DND-41 (cell line): ENCODE measurements at places on chromosomes 12 and 14.
A peak's percentile ranks its signal among the peaks of the same experiment; 100 is the strongest.

DNA sequence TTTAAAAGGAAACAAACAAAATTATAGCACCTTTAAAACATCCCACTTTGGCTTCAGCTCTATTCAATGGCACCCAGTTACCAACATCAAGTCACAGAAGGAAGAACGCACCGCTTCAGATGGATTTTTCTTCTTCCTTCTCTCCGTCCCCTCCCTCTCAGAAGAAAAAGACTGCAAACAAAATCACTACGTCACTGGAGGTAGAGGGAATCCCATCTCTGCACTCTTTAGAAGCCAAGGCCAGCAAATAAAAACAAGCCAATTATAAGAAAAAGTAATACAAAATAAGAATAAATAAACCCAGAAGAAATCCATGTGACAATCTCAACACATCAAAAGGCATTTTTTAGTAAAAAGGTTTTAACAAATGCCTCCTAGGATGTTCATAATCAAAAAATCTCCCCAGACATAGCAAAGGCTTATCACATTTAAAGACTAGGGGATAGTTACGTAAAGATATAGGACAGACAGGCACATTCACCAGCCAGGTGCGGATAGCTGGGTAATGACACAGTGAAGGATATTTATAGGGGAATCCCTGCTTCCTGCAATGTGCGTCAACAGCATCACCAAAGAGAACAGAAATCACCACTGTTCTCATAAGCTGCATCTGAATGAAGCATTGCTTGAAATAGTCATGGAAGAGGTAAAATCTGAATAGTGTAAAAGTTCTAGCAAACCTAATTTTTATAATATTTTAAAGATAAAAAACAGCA is 89.4 kb downstream of the R3HDM2 start:
- peaks cover 5% of the 10 kb centered on the region for H3K36me3 ChIP-seq
- no peak overlapping the region for H3K4me3 ChIP-seq
- no peaks in the 10 kb centered on the region for H3K4me1 ChIP-seq
- no peak for DNase-seq

DNA sequence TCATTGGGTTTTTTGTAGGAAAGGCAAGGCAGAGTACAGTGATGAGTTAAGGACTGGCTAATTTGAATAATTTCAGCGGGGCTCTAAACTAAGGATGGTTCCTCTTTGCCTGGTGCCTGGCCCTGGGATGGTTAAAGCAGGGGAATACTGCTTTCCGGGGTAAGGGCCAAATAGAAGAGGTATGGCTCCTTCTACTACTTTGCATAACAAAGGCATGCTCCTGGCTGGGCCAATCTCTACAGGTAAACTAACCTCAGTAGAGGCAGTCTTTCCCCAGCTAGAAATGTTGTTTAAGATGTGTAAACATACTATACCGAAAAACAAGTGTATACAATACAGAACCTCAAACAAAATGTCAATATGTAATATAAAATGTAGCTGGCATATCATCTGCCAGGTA is 1239.0 kb downstream of the SLC16A7 start:
- H3K4me1 ChIP-seq = no peaks in the 10 kb centered on the region
- no peak overlapping the region for H3K4me3 ChIP-seq
- no peaks in the 10 kb centered on the region for H3K36me3 ChIP-seq

DNA sequence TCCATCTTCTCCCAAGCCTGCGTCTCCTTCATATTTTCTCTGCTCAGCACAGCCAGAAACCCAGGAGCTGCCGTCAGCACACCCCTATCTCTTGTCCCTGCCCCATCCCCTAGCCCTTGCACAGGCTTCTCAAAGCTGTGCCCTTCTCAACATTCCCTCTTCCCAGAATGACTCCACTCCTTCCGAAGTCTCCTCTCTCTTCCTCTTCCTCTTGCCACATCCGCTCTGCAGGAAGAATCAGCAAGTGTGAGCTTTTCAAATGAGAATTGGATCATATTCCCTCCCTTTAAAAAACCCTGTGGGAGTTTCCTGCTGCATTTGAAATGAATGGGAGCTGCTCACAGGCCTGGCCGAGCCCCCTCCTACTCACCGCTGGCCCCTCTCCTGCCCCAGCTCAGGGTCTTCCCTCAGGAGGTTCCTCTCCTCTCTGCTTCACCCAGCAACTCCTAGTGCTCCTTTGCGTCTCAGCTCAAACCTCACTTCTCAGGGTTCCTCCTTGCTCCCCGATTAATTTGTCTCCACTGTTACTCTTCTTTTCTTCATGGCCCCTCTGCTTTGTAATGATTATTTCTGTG is 528.5 kb upstream of the CCDC196 start:
- no peaks in the 10 kb centered on the region for H3K36me3 ChIP-seq
- peaks cover 13% of the 10 kb centered on the region for H3K4me1 ChIP-seq
- no peak overlapping the region for H3K4me3 ChIP-seq
- DNase-seq = no peak
- H3K27me3 ChIP-seq = no peaks in the 10 kb centered on the region
- H3K27ac ChIP-seq = peak overlapping the region; percentile 53

DNA sequence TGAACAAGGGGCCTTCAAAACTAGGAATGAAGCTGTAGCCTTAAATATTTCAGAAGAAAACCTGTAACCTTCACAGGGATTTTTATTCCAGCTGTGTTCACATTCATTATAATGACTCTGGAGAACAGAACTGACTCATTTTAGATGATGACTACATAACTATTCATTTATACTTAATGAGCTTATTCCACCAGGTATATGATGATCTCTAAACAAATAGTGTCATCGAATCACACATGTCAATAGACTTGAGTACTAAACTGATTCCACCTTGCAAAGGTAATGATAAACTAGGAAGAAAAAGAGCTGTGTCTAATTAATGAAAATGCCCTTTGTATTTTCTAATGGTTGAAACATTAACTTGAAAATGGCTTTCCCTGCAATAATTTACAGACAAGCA is 433.2 kb downstream of the PDZRN4 start:
- H3K36me3 ChIP-seq = no peaks in the 10 kb centered on the region
- DNase-seq = no peak
- H3K27ac ChIP-seq = no peak overlapping the region
- no peak overlapping the region for H3K4me3 ChIP-seq

GRCh38 chr12:79121486-79121885 is 256.9 kb downstream of the SYT1 start:
- DNase-seq = peak; percentile 4
- no peaks in the 10 kb centered on the region for H3K36me3 ChIP-seq
- no peak overlapping the region for H3K4me3 ChIP-seq
- no peaks in the 10 kb centered on the region for H3K4me1 ChIP-seq

DNA sequence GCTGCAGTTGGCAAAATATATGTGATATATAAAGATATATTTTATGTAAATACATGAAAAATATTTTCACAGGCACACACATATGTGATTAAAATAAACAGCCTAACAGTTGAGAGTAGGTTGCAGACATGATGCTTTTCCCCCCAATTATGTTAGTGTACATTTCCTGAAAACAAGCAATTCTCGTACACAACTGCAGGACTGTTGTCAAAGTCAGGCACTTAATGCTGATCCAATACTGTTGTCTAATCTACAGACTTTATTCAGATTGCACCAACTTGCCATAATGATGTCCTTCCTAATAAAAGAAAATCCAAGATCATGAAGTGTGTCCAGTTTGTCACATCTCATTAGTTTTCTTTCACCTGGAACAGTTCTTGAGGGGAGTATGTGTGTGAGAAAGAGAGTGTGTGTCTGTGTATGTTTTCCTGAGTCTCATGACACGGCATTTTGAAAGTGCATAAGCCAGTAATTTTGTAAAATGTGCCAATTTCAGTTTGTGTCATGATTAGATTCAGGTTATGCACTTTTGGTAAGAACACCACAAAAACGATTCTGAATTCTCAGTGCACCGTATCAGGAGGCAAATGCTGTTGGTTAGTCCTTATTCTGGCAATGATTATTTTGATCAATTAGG is 16.5 kb upstream of the SEL1L start:
- H3K4me1 ChIP-seq = no peaks in the 10 kb centered on the region
- no peak for DNase-seq
- no peaks in the 10 kb centered on the region for H3K27me3 ChIP-seq

DNA sequence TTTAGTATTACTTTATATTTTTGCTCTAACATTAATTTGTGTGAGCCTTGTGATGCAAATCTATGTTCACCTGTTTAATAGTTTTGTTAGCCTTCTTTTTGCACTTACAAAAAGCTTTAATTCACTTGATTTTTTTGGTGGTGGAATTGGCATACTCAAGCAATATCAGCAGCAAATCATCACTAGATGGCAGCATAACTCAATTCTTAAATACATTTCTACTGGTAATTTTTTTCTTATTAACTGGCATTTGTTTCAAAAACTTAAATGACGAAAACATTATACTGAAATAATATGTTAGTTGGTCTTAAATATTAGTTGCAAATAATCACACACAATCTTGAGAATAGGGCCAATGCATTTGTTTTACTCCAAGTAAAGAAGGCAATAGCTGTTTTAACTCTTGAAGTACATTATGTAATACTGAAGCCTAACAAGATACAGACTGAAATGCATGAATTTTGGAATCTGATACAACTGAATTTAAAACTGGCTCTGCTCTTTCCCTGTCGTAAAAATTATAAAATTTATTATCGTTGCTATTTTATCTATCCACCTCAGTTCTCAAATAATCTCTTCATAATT is 151.5 kb downstream of the ATXN7L3B start:
- no peak for DNase-seq
- 0 out of 2 replicates have a peak, but pooled peaks cover 2% of the 10 kb centered on the region for H3K4me1 ChIP-seq
- H3K4me3 ChIP-seq = no peak overlapping the region
- H3K27ac ChIP-seq = no peak overlapping the region
- H3K36me3 ChIP-seq = no peaks in the 10 kb centered on the region

DNA sequence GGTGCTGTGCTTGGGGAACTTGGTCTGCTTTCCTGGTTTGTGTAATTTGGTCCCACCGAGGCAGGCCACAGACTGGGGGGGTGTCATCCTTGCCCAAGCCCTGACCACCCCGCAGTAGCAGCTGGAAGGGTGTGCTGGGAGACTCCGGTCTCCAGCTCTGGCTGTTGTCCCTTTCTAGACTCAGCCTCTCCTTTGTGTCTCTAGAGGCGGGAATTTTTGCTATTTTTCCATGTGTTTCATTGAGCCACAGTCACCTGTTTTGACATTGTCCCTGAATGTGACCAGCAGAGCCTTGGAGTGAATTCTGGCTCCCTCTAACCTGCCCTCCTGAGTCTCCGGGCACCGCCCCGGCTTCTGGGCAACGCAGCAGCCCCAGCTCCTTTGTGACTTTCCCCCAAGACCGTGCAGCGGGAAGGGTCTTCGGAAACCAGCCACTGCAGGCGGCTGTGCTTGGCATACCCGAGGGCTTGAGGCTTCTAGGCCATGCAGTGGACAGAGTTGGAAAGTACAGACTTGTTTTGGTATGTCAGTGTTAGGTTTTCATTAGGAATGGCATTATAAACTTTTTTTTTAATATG is 98.6 kb downstream of the TNFAIP2 start:
- no peak for DNase-seq
- H3K4me1 ChIP-seq = no peaks in the 10 kb centered on the region
- H3K4me3 ChIP-seq = no peak overlapping the region
- H3K27me3 ChIP-seq = peaks cover 3% of the 10 kb centered on the region
- H3K27ac ChIP-seq = no peak overlapping the region

DNA sequence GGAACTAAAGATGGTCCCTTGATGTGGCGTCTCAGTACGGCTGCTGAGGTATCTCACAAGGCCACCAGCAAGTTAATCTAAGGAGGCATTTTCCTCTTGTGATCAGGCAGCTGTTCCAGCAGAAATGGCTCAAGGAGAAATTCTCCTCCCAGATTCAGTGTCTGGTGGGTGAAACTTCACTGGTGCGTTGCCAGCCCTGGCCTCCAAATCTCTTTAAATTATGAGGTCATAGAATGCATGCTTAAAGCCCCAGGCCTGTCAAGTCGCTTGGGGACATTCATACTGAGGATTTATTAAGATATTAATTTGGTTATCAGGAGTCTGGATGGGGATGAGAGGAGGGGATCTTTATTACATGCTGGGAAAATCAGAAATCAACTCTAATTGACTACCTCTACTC is 72.9 kb downstream of the PPP2R5C start:
- no peak overlapping the region for H3K4me3 ChIP-seq
- H3K36me3 ChIP-seq = peaks cover 42% of the 10 kb centered on the region
- H3K4me1 ChIP-seq = peaks cover 30% of the 10 kb centered on the region
- no peak overlapping the region for H3K27ac ChIP-seq
- no peak for DNase-seq
- H3K27me3 ChIP-seq = no peaks in the 10 kb centered on the region

- no peak for DNase-seq
- peaks cover 4% of the 10 kb centered on the region; the same call in 1 of the 2 replicates for H3K4me1 ChIP-seq
- no peaks in the 10 kb centered on the region for H3K27me3 ChIP-seq
Measured at GRCh38 chr14:24465805-24466204, 23.2 kb upstream of the SDR39U1 start.

DNA sequence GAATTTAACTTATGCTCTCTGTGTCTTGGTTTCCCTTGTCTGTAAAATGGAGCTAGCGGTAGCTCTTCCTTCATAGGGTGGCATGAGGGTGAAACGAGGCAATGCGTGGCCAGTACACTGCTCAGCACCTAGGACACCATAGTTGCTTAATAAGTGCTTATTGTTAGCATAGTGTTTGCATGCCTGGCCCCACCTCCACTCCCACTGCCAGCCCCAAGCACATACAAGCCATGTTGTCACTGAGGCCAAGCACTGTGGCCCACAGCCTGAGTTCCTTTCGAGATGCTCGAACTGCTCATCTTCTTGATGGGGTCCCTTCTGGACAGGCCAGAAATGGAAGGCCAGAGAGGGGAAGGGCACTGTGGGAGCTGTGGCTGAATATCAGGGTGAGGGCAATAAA is 839 bp downstream of the FICD start:
- peaks cover 42% of the 10 kb centered on the region for H3K36me3 ChIP-seq
- no peaks in the 10 kb centered on the region for H3K27me3 ChIP-seq
- H3K27ac ChIP-seq = peak overlapping the region; percentile 78

DNA sequence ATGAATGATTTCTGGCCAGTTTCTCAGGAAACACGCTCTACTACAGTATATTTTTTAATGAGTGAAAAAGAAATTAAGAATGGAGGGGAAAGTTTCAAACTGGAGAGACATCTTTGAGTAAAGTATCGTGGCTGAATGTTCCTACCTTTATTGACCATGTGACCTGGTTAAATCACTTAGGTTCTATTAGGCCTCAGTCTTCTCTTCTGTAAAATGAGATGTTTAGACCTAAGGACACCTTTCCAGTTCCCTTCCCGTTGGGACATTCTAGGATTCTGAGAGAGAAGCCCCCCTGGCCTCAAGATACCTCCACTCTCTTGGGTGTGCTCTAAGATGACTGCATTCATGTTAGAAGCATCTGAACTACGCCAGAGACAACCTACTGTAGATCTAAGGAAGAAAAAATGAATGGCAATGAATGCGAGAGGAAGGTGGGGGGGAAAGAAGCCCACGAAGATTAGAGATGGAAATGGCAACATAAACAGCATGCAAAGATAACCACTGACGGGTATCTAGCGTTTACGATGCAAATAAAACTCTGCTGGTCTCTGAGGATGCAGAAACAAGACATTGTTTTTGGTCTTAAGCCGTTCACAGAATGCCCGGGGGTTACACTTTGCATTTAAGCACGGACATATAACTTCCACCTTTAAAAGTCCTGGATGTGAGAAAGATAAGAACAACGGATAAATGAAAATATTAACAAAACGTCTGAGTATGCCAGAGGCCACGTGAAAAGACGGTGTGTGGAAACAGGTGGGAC is 599 bp upstream of the CPSF6 start:
- H3K27me3 ChIP-seq = no peaks in the 10 kb centered on the region
- H3K27ac ChIP-seq = peak overlapping the region; percentile 89
- H3K4me1 ChIP-seq = peaks cover 42% of the 10 kb centered on the region
- peaks cover 28% of the 10 kb centered on the region for H3K36me3 ChIP-seq
- H3K4me3 ChIP-seq = peak overlapping the region; percentile 100
- DNase-seq = no peak

- no peak overlapping the region for H3K27ac ChIP-seq
- H3K4me1 ChIP-seq = no peaks in the 10 kb centered on the region
- no peak for DNase-seq
- H3K27me3 ChIP-seq = peaks cover 11% of the 10 kb centered on the region
- no peaks in the 10 kb centered on the region for H3K36me3 ChIP-seq
- no peak overlapping the region for H3K4me3 ChIP-seq
Measured at GRCh38 chr12:5102806-5103205, 59.1 kb downstream of the KCNA5 start.
